Stomach (tissue), 19 donors: ENCODE measurements at places on chromosomes 13 and 19.
A peak's percentile ranks its signal among the peaks of the same experiment; 100 is the strongest.

GRCh38 chr13:26051657-26052311 lies at the start of gene SHISA2:
Gene SHISA2, minus strand, starts transcription at chr13:26052016. Its CDS starts 1,041 bp downstream, at chr13:26050975.
- H3K27ac ChIP-seq: no peak within 1 kb of the TSS
- peak within 1 kb of the TSS; percentile 54 for H3K4me3 ChIP-seq
- no peaks in the 10 kb centered on the region for H3K36me3 ChIP-seq
- H3K27me3 ChIP-seq: peaks cover 40% of the 10 kb centered on the region
- H3K4me1 ChIP-seq: peaks cover 24% of the 10 kb centered on the region
- peak; percentile 45 for DNase-seq

GRCh38 chr19:48497728-48498594 lies 13.7 kb downstream of the LMTK3 start:
- no peaks in the 10 kb centered on the region for H3K36me3 ChIP-seq
- H3K27me3 ChIP-seq: no peaks in the 10 kb centered on the region

- H3K36me3 ChIP-seq: peaks cover 52% of the 10 kb centered on the region
- H3K27me3 ChIP-seq: no peaks in the 10 kb centered on the region
- no peak overlapping the region for H3K27ac ChIP-seq
- H3K4me3 ChIP-seq: no peak overlapping the region
- DNase-seq: no peak
Observed at GRCh38 chr19:49906879-49907564, 10.3 kb upstream of the IL4I1 start.

- H3K36me3 ChIP-seq: no peaks in the 10 kb centered on the region
- no peaks in the 10 kb centered on the region for H3K4me1 ChIP-seq
- no peaks in the 10 kb centered on the region for H3K27me3 ChIP-seq
Observed at GRCh38 chr13:94058821-94059360, 420.6 kb downstream of the DCT start.

GRCh38 chr13:19834704-19835103 lies 28.7 kb downstream of the ZMYM5 start:
- no peaks in the 10 kb centered on the region for H3K27me3 ChIP-seq
- no peak overlapping the region for H3K27ac ChIP-seq
- H3K4me1 ChIP-seq: no peaks in the 10 kb centered on the region

DNA sequence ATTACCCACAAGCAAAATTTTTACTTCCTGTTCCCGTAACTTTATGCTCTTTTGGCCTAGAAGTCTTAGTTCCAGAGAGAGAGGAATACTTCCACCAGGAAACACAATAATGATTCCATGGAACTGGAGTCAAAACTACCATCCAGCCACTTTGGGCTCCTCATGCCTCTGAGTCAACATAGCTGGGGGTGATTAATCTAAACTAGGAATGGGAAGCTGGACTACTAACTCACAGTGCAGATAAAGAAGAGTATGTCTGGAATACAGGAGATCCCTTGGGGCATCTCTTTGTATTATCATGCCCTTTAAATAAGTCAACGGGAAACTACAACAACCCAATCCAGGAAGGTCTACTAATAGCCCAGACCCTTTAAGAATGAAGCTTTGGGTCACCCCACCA lies 8.9 kb upstream of the ELF1 start:
- DNase-seq: no peak
- H3K4me3 ChIP-seq: no peak overlapping the region
- H3K4me1 ChIP-seq: peaks cover 65% of the 10 kb centered on the region
- H3K27ac ChIP-seq: no peak overlapping the region
- peaks cover 14% of the 10 kb centered on the region for H3K36me3 ChIP-seq

- H3K36me3 ChIP-seq: no peaks in the 10 kb centered on the region
- no peaks in the 10 kb centered on the region for H3K4me1 ChIP-seq
- no peak overlapping the region for H3K27ac ChIP-seq
- no peak for DNase-seq
Observed at GRCh38 chr13:56736966-56737365, 403.8 kb upstream of the PRR20A start.

GRCh38 chr19:47176071-47176626 lies 45.5 kb downstream of the SAE1 start:
- H3K27me3 ChIP-seq: no peaks in the 10 kb centered on the region
- peak overlapping the region; percentile 32 for H3K27ac ChIP-seq
- H3K4me1 ChIP-seq: peaks cover 46% of the 10 kb centered on the region
- peaks cover 51% of the 10 kb centered on the region for H3K36me3 ChIP-seq

DNA sequence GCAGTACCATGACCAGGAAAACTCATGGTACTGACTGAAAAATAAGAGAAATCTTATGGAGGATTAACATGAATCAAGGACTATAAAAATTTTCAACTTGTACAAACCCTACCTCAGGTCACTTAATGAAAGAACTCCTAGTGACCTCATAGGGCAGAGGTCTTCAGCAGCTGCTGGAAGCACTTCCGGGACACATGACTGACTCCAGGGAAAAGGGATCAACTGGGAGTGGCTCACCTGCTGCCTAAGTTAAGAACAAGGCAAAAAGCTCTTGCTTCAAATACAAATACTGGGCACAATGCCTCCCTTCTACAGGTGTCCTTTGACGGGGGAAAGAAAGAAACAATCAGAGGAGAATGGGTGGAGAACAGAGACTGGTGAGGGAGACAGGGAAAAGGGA lies 18.6 kb downstream of the DOCK9 start:
- peaks cover 12% of the 10 kb centered on the region for H3K4me1 ChIP-seq
- peak; percentile 39 for DNase-seq
- H3K36me3 ChIP-seq: no peaks in the 10 kb centered on the region
- no peak overlapping the region for H3K27ac ChIP-seq
- H3K4me3 ChIP-seq: no peak overlapping the region

DNA sequence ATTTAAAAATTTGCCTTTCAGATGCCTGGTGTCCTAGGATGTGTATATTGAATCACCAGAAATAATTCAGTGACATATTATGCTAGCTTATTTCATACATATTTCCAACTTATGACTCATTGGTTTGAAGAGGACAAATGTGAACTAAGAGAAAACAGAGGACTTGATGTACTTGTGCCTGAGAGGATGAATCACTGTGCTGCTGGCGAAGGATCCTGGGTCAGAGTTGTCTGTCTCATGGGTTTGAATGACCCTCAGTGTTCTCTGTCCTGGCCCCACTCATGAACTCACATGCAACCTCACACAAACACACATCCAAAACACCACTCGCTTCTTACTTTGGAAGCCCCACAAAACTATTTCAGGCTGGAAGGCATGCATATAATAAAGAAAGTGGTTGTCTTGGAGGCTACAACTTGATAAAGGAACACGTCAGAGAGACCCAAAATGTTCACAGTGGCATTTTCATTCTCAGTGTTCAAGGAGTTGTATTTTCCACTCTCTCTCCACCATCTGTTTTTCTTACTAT lies 129.0 kb upstream of the SPRY2 start:
- H3K36me3 ChIP-seq: no peaks in the 10 kb centered on the region
- no peak overlapping the region for H3K4me3 ChIP-seq
- H3K27ac ChIP-seq: peak overlapping the region; percentile 73
- H3K27me3 ChIP-seq: no peaks in the 10 kb centered on the region

DNA sequence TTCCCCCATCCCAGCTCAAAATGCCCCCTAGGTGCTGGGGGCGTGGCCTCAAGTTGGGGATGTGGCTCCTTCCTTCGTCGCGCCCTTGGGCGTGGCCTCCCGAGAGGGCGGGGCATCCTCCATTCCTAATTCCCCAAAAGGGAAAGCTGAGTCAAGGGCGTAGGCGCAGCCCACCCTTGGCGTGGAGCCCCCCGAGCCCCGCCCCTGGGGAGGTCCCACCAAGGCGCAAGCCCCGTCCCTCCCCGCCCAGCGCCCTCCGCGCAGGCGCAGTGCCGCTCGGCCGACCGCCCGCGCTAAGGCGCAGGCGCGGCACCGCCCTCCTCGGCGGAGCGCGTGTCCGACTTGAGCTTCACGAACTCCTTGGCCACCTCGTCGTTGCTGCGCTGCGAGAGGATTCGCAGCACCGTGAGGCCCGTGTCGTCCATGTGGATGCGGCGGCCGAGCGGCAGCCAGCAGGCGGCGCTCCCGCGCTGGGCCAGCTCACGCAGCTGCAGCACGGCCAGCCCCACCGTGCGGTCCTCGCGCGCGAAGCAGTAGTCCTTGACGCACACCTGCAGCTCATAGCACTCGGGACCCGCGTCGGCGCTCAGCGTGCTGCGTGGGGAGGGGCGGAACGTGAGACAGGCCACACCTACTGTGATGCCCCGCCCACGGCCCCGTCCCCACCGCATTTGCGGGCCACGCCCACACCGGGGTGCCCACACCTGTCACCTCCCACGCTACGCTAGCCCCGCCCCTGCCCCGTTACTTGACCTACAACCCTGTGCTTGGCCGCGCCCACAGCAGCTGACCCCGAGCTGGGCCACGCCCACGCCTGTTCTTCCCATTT lies 50.5 kb downstream of the COLGALT1 start:
- peak; percentile 59 for DNase-seq
- H3K36me3 ChIP-seq: no peaks in the 10 kb centered on the region
- peak overlapping the region; percentile 55 for H3K4me3 ChIP-seq
- no peaks in the 10 kb centered on the region for H3K27me3 ChIP-seq

GRCh38 chr13:76300688-76301087 lies 585.5 kb downstream of the KCTD12 start:
- DNase-seq: no peak
- no peak overlapping the region for H3K4me3 ChIP-seq
- no peaks in the 10 kb centered on the region for H3K4me1 ChIP-seq
- H3K27me3 ChIP-seq: no peaks in the 10 kb centered on the region
- H3K36me3 ChIP-seq: no peaks in the 10 kb centered on the region

DNA sequence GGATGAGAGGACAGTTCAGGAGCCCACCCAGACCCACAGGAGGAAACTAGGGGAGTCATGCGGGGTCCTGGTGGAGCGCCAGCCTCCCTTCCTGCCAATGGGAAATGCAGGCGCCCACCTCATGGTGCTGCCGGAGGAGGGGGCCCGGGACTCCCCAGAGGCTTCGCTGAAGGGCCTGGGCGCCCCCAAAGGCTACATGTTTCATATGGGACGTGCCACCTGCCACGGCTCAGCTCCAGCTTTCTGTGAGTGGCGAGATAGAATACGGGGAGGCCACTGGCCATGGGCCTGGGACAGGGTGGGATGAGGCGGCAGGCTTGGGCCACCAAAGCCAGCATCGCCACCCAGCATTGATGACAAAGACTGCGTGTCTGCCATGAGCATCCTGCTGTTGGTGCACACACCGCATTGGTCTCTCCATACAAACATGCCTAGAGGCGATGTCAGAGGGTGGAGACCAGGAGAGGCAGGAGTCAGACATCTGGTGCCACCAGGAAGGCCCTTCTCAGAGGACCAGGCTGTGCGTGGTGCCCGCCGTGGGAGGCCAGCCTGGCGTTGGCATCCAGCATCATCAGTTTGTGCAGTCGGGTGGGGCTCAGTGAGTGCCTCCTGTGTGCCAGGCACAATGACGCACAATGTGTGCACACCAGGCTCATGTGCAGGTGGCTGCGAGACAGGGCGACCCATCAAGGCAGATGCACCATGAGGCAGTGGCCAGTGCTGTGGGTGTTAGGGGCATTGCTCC lies 1.2 kb upstream of the F10 start:
- H3K27ac ChIP-seq: no peak overlapping the region
- no peak for DNase-seq
- H3K4me3 ChIP-seq: no peak overlapping the region
- peaks cover 11% of the 10 kb centered on the region for H3K4me1 ChIP-seq

DNA sequence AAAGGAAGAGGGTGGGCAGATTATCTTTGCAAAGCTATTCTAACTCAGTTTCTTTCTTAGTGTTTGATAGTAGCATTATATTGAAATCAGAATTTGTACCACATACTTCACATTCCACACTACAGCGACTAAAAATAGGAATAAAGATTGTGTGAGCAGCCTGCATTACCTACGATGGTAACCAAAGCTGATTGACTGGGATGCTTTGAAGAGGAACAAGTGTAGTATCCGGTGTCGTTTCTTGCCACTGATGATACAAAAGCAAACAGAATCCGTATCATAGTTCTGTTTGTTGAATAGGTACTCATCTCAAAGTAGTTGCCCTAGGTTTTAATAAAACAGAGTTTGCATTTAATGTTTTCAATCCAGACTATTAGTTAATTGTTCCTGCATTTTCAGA lies 51.2 kb downstream of the FLT3 start:
- no peaks in the 10 kb centered on the region for H3K4me1 ChIP-seq
- H3K27ac ChIP-seq: peak overlapping the region; percentile 60
- no peaks in the 10 kb centered on the region for H3K27me3 ChIP-seq
- DNase-seq: no peak
- H3K4me3 ChIP-seq: no peak overlapping the region

- H3K4me1 ChIP-seq: no peaks in the 10 kb centered on the region
- no peak for DNase-seq
- no peaks in the 10 kb centered on the region for H3K36me3 ChIP-seq
- no peak overlapping the region for H3K27ac ChIP-seq
- H3K27me3 ChIP-seq: no peaks in the 10 kb centered on the region
Observed at GRCh38 chr13:36288794-36289391, 8.7 kb downstream of the CCDC169 start.
